NCI-H1105 (cell line): ENCODE measurements at places on chromosomes 1 and 21.

DNA sequence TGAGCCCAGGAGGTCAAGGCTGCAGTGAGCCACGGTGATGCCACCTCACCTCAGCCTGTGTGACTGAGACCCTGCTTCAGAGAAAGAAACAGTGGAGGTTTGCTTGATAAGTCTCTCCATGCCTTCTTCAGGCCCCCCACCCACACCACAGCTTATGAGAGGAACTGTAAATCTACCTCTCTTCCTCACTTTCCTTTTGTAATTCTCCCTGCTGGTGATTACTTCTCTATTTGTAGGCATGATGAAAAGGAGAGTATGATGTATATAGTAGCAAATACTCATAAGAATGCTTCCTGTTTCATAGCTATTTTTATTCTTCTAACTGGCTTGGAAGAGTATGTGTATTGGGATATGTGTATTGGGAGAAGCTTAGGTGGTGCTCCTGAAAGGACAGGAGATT is 186.3 kb downstream of the VPS13D start:
- no peak for DNase-seq

DNA sequence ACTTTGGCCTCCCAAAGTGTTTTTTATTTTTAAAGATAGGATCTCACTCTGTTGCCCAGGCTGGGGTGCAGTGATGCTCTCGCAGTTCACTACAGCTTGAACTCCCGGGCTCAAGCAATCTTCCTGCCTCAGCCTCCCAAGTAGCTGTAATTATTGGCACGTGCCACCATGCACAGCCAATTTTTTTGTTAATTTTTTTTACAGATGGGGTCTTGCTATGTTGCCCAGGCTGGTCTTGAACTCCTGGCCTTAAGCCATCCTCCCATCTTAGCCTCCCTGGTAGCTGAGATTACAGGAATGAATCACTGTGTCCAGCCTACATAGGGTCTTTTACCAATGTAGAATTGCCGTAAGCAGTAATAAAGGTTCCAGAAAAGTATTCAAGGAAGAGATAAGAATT is 49.1 kb upstream of the HP1BP3 start:
- DNase-seq, result no peak

- no peak for DNase-seq
Observed at GRCh38 chr1:85171721-85172120, 29.1 kb downstream of the SYDE2 start.

GRCh38 chr21:42587036-42587435 is 66.4 kb upstream of the PDE9A start:
- DNase-seq, result no peak

- DNase-seq, result no peak
Observed at GRCh38 chr1:227654858-227655752, 80.0 kb downstream of the JMJD4 start.

DNA sequence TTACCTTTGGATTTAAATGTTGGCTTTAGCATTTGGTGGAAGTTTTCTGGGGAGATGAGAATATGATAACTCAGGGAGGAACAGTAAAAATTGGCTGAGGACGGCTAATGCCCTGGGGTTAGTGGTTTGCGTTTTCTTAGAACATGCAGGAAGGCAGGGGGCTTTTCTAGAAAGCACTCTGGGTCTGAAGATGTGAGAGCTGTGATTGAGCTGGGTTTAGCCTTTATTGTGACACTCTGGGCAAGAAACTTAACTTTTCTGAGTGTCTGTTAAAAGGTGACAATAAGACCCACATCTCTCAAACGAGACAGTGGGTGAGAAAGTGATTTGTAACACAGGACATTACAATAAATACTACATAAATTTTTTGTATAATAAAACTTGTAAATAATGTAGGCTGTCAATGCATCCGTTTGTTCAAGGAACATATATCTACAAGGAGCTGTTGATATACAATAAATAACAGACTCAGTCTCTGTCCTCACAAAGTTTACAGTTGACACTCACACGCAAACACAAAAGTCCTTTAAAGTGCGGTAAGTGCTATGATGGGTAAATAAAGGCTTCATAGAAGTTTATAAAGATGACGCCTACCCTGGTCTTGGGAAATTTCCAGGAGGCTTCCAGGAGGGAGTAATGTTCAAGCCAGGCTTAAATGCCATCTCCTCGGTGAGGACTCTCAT is 49.5 kb upstream of the MRPS6 start:
- no peak for DNase-seq

DNA sequence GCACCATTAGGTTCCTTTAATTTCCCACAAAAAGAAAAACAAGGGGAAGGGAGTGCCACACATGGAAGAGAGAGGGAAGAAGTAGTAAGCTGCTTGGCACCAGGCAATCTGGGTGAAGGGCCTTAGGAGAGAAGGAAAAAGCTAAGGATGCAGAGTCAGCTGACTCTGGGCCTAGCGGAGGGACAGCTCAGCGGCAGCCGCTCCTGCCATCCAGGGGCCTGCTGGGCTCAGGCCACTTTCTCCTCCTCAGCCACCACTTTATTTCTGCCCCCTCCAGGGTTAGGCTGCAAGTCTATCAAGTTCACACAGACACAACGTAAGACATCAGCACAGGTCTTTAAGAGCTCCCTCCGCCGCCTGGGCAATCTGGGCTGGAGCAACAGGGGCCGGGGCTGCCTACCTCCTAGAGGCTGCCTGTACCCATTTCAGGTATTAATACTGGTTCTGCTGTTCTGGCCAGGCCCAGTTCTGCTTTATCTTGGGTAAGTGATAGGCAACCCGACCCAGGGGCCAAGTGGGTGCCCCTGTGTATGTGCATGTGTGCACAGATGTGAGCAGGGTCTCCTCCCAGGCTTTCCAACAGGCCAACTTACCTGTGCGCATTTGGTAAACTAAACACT is 53.6 kb downstream of the SLC45A1 start:
- no peak for DNase-seq

DNA sequence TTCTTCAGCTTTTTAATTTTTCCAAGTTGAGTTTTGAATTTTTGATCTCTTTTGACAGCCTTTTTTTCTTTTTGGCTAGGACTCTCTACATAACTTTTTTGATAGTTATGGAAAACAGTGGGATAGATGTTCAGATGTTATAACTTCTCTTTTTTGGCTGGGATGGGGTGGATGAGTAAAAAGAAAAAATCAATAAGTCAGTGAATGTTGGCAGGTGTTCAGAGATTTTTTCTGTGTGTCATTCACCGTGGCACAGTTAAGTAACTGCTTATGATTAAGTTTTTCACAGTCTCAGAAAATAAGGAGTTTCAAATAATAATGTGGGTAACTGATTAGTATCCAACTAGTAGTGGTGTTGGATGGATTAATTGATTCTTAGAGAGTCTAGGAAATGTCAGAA is 24.0 kb downstream of the HS2ST1 start:
- DNase-seq, result no peak

DNA sequence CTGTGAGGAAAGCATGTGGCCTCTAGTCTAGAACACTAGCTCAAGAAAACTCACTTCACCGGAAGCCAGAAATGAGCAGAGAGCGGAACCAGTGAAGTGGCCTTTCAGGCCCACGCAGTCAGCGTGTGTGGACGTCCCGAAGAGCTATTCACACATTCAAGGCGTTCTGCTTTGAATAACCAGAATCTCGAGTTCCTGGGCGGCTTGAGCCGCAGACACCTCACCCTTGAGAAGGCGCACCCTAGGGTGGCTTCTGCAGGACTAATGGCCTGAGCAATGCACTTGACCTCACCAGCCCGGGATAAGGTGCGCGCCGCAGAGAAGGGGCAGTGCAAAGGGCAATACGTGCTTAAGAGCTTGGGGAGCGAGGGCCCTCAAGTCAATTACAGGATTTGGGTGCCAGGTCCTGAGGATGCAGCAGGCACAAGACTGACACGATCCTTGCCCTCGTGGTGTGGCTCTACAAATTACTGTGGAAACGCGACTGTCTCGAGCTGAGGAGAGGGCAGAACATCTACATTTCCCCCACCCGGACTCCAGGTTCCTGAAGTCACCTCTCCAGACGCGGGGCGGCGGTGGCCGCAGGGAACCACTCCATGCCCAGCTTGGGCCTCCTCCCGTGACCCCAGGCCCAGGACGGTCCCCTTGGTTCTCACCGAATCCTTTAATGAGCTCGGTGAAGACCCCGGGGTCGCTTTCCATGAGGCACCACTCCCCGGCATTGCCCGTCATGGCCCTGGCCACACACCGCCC is 455 bp downstream of the UCHL5 start:
- DNase-seq, result no peak

- no peak for DNase-seq
Observed at GRCh38 chr21:19475525-19475924, 1071.9 kb upstream of the TMPRSS15 start.

DNA sequence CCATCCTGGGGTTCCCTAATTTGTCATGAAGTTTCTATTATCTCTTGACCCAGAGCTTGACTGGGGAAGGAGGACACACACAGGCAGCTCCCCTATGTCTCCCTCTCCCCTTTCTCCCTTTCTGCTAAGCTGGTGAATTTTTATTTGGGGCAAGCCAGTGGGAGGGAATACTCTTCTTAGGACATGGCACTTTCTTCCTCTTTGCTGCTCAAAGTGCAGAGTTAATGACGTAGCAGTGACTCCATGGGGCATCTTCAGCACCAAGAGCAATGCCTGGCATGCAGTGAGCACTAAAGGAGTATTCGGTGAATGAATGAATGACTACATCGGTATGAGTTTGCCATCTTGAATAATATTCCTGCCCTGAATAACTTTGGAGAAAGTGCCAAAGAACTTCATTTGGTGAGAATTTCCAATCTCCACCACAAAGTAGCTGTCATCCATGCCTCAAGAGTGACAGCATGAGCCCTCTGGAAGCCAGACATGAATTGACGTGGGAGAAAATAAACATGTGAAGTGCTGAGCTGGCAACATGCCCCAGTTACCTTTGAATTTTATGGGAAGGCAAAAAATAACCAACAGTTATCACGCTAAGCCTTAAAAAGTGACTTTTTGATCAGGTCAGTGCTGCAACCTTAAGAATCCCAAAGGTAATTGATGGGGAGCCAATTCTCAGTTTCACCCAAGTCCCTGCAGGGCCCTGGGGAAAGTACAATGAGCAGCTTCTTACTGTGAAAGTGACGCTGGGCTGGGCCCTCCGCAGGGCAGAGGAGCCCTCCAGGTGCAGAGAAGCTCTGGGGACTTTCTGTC is 22.1 kb upstream of the ATF3 start:
- no peak for DNase-seq

GRCh38 chr1:143611159-143611558 is 360.6 kb downstream of the FAM72C start:
- no peak for DNase-seq

DNA sequence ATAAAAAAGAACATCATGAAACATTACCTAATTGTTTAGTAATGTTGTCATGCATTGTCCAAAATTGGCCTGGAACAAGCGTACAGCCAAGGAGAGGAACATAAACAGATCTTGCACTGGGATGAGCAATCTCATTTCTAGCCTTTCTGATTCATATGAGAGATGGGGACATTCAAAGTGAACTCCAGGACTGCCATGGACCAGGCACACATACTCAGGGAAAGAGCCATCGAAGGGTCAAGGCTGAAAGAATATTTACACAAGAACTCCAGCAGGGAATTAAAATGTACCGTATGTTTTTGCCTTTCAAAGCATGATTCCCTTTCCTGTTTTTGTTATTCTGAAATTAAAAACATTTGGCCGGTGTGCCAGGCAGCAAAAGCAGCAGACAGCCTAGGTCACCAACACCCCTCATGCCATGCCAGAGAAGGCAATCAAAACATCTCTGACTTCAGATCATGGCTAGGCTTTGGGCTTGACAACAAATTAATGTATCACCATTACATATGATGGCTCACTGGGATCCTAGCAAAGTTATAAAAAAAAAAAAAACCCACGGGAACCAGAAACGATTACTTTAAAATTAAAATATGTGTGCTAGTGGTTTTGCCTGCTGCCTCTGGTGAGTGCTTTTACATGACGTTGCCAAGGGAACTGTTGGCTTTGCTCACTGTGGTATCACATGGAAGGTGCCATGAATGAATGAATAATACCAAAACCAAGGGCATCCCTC is 159.8 kb downstream of the TGFBR3 start:
- DNase-seq, result no peak

DNA sequence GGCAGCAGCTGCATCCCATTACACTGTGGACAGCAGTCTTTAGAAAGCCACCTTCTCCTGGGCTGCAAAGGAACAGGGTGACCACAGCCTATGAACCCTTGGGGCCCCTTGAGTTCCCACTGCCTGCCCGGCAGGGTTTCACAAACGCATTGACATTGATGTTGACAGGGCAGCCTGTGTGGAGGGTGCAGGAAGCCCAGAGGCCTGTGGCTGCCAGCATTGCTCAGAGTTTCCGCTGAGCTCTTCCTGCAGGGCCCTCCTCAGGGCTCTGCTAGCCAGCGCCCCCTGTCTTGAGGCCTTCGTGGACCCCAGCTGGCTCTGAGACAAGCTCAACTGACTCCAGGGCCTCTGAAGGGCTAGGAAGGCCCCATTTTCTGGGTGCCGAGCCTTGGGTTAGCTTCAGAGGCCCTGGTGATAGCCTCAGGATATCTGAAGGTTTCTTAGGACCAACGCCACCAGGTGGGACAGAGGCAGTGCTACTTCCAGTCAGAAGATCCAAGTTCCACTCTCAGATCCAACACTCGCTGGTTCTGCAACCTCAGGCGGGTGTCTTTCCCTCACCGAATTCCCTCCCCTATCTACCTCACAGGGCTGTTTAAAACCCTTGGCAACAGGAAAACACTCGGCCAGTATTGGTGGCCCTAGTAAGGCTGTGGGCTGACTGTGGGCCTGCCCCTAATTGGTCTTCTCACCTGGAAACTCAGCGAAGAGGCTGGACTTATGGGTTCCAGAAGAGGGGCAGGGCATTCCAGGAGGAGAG is 27.2 kb upstream of the EPS8L3 start:
- DNase-seq, result no peak

DNA sequence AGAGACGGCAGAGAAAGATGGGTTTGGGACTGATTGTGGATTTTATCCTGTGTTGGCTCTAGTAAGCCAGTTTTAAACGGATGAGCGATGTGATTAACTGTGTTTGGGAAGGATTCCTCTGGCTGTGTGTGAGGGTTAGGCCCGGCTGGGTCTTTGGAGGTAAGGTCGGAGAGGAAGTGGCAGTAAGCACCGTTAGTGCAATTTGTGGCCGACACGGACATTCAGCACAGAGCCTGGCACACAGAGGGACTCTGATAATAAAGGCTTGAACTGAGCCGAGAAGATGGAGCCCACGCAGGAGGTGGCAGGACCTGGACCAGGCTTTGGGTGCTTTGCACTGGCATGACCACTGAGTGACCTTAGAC is 1.3 kb downstream of the MTFR1L start:
- DNase-seq, result no peak

GRCh38 chr1:37817481-37817880 is 9.5 kb upstream of the YRDC start:
- no peak for DNase-seq

GRCh38 chr1:155186067-155186793 is 12.6 kb downstream of the TRIM46 start:
- DNase-seq, result peak; percentile 80

- DNase-seq, result no peak
Observed at GRCh38 chr1:226425431-226426031, 17.6 kb upstream of the PARP1 start.

- no peak for DNase-seq
Observed at GRCh38 chr1:2856066-2856390, 54.5 kb upstream of the TTC34 start.

DNA sequence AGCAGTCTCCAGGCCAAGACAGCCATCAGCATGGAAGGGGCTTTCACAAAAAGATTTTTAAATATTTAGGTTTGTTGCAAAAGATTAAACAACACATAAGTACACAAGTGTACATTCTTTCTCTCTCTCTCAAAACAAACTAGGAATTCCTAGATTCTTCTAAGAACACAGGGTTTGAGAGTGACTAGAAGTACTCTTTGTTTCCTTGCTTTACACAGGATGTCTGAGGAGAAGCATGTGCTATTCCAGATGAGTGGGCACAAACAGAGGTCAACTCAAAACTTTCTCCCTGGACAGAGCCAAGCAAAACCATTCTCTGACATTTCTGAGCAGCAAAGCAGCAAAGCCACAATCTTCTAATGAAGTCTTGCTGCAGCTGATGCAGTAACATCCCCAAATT is 210.6 kb upstream of the HOOK1 start:
- DNase-seq, result no peak
